ENCODE measurements at places on chromosomes 13 and 19. TPM values are rescaled to one million over a fixed set of nuclear protein-coding genes. Genes with fewer than 3 reads are reported as not detected.

The EVI5L gene
- total RNA-seq, result 30.3 TPM

GRCh38 chr19:3304871-3305423 lies 61.4 kb upstream of the NFIC start:
- no peak overlapping the region for H3K27ac ChIP-seq
- H3K4me3 ChIP-seq, result no peak overlapping the region
- H3K36me3 ChIP-seq, result no peaks in the 10 kb centered on the region
- no peaks in the 10 kb centered on the region for H3K4me1 ChIP-seq

- H3K4me3 ChIP-seq, result no peak overlapping the region
- H3K27me3 ChIP-seq, result no peaks in the 10 kb centered on the region
- DNase-seq, result no peak
- no peaks in the 10 kb centered on the region for H3K4me1 ChIP-seq
- H3K36me3 ChIP-seq, result no peaks in the 10 kb centered on the region
Measured at GRCh38 chr19:34645551-34645950, 31.4 kb downstream of the SCGB2B2 start.

DNA sequence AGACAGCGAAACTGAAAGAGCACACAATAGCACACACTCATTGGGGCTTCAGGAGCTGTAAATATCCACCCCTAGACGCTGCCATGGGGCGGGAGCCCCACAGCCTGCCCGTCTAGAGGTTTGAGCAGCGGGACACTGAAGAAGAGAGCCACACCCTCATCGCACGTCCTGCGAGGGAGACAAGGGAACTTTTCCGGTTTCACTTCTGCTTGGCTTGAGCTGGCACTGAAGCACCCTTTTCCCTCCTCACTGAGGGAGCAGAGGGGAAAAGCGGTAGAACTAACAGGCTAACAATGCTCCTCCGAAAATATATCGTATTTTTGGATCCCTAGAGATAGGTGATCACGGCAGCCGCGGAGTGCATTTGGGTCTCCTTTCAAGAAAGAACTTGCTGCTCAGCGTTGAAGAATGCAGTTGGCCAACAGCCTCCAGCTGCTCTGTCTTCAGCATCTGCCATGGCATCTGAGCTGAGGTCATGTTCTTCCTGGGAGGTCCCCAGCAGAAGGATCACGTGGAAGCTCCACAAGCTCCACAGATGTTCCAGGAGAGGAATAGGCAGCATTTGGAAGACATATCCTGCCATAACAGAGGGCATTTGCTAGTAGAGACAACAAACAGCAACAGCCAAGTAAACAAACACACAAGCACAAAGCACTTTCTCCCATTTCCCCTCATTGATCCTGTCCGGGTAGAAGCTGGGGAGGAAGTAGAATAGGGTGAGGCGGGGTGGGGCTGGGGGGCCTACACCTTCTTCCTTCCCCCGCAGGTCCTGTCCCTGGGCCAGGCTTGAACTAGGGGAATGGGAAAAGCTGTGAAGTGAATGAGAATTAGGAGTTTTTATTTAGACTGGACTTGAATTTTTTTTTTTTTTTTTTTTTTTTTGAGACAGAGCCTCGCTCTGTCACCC lies 44.8 kb upstream of the ALOX5AP start:
- DNase-seq, result peak; percentile 77
- H3K4me1 ChIP-seq, result no peaks in the 10 kb centered on the region
- peak overlapping the region; percentile 15 for H3K4me3 ChIP-seq
- H3K27ac ChIP-seq, result peak overlapping the region; percentile 75
- H3K27me3 ChIP-seq, result no peaks in the 10 kb centered on the region
- no peaks in the 10 kb centered on the region for H3K36me3 ChIP-seq

GRCh38 chr19:49507803-49508494 lies 4.5 kb upstream of the FCGRT start:
- no peak overlapping the region for H3K27ac ChIP-seq
- peaks cover 10% of the 10 kb centered on the region for H3K4me1 ChIP-seq
- no peaks in the 10 kb centered on the region for H3K27me3 ChIP-seq
- H3K36me3 ChIP-seq, result no peaks in the 10 kb centered on the region

The THSD8 gene
- not detected for total RNA-seq

The SELENOV gene
- not detected for total RNA-seq

DNA sequence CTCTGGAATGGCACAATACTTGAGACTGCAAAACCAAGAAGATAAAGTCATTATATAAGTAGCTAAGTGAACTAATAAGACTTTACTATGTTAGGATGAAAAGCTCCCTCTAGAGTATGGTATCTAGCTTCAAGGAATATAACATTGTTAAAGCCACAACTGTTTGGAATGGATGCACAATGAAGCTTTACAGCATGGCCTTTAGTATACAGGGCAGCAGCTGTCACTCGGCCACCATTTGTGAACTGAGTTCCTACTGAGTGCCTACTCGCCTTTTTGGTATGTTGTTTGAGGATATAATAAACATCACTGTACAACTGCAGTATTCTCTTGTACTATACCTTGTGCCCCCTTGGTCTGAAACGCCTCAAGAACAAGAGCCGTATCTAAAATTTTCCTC lies 6.8 kb downstream of the ALG5 start:
- no peak overlapping the region for H3K4me3 ChIP-seq
- no peak overlapping the region for H3K27ac ChIP-seq
- peaks cover 26% of the 10 kb centered on the region for H3K4me1 ChIP-seq
- peaks cover 18% of the 10 kb centered on the region for H3K36me3 ChIP-seq

DNA sequence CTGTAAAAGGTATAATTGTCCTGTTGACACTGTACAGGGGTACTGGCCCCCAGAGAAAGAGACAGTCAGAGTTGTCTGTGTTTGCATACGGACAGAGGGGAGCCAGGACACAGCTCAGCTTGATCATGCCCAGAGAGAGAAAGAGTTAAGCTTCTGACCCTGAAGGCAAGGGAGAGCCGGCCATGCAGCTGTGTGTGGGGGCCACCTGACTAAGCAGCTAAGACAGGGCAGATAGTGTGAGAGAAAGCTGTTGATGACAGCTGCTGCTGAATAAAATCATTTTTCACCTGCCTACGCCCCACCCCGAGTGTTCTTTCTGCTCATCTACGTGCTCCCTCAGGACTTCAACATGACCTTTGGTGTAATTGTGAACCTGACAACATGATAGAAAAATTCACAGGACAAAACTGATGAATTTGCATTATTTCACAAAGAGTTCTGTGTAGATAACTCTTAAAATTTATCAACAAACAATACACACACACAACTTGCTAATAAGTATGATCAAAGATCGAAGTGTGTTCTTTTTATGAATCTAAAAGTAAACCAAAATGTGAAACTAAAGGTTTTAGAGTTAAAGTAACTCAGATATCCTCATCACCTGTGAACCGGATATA lies 1294.3 kb upstream of the ATXN8OS start:
- H3K27ac ChIP-seq, result no peak overlapping the region
- H3K4me3 ChIP-seq, result no peak overlapping the region
- H3K4me1 ChIP-seq, result no peaks in the 10 kb centered on the region
- H3K36me3 ChIP-seq, result no peaks in the 10 kb centered on the region

DNA sequence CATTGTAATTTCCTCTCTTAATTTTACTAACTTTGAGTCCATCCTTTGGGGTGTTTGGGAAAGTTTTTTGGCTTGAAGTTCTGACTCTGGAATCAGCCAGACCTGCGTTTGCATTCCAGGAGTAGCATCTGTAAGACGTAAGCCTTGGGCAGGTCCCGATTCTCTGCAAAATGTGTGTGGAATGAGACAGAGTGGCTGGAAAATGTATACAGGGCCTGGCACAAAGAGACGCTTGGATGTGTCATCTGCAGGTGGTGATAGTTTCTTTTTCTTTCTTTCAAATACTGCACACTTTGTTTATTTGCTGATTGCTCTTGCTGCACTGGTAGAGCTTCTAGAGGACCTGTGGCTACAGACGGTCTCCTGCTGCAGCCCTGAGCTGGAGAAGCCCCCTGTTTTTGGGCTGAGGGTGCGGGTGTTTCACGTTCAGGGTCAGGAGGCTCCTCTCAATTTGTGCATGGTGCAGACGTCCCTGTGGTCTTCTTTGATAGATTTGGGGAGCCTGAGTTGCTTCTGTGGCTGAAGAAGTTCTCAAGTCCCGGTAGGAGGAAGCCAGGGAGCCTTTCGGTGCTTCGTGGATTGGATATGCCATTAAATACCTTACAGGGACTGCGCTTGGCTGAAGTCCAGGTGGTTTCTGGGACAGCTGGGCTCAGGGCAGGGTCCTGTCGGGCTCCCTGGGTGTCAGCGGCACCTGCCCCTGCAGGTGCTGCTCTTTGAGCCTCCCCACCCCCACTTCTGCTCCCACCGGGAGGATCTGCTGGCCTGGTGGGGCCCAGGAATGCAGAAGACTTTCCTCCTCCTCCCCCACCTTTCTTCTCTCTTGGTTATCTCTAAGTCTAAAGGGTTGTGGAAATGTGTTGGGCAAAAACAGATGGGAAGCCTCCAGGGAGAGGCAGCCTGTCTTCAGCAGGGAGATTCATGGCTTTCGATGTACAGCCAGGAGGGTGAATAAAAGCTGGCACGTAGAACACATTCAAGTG lies 44.0 kb upstream of the GAS6 start:
- H3K27ac ChIP-seq, result peak overlapping the region; percentile 9
- H3K4me1 ChIP-seq, result no peaks in the 10 kb centered on the region
- no peaks in the 10 kb centered on the region for H3K27me3 ChIP-seq
- no peak overlapping the region for H3K4me3 ChIP-seq
- no peaks in the 10 kb centered on the region for H3K36me3 ChIP-seq
- DNase-seq, result no peak

The NCAN gene
- total RNA-seq, result not detected

DNA sequence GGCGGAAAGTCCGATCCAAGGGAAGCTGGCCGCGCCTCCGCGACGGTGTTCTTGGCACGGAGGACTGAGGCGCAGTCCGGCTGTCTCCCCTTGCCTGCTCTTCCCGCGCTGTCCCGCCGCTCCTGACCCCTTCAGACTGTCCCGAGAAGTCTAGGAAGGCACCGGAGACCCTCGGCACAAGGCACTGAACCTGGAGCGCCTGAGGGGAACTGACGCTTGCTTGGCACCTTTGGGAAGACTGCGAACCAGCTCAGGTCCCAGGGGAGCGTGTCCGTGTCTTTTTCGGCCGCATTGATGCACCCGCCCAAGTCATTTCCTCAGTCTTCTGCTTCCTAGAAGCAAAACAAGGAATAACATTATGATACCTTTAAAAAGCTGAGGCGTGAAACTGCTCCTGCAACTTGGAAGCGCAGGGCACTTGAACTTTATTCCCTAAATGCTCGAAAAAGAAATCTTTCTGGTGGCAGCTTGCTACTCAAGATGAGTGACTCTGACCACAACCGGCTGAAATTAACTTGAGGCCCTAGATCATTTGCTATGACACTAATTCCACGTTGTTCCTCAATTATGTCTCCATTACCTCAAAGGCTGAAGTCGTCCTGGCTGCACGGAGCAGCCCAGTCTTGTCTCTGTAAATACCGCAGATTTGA lies 735 bp upstream of the FLT1 start:
- H3K27ac ChIP-seq, result no peak overlapping the region
- peaks cover 6% of the 10 kb centered on the region for H3K4me1 ChIP-seq
- no peaks in the 10 kb centered on the region for H3K27me3 ChIP-seq
- H3K4me3 ChIP-seq, result peak overlapping the region; percentile 23

Measured in tibial nerve (tissue), 4 donors.